Left ventricle myocardium inferior (tissue), 1 donor: ENCODE measurements at places on chromosomes 2 and 18. TPM values are rescaled to one million over a fixed set of nuclear protein-coding genes. Genes with fewer than 3 reads are reported as not detected.

Gene IL36A
- not detected for total RNA-seq

DNA sequence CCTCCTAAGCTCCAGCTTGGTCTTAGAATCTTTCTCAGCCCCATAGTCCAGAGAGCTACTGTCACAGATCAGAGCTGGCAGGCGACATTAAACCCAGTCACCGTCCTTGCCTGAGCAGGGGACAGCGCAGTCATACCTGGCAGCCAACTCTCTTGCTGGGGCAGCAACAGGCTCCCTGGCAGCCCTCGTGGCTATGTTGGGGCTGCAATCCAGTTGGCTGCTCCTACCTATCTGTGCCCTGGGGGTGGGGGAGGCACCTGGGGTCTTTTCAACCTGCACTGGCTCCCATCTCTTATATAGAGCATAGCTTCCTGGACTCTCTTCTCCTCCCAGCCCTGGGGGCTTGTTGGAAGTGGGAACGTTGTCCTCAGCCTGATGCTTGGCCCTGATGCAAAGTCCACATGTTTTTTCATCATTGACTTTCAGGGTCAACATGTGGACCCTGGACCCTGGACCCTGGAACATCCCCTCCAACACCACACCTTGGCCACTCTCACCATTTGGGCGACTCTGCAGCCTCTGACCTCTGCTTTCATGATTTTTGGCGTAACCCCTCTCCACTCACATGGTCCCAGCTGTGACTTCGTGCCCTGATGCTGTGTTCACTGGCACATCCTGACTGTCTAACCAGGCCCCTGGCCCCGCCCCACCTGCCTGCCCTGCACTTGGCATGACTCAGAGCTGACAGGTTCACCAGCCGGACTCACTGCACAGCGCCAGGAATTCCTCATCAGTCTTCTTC lies 45.6 kb downstream of the ATOH8 start:
- no peaks in the 10 kb centered on the region for H3K36me3 ChIP-seq
- H3K27me3 ChIP-seq: no peaks in the 10 kb centered on the region
- no peak overlapping the region for H3K4me3 ChIP-seq
- DNase-seq: no peak
- H3K27ac ChIP-seq: peak overlapping the region; percentile 51
- H3K4me1 ChIP-seq: peaks cover 53% of the 10 kb centered on the region

Gene IL36G
- total RNA-seq: not detected

- no peaks in the 10 kb centered on the region for H3K36me3 ChIP-seq
- H3K27ac ChIP-seq: peak overlapping the region; percentile 81
- peak overlapping the region; percentile 47 for H3K4me3 ChIP-seq
Measured at GRCh38 chr18:24985586-24985985, 366.4 kb downstream of the ZNF521 start.

GRCh38 chr2:67289921-67290371 lies 107.2 kb upstream of the ETAA1 start:
- H3K27ac ChIP-seq: no peak overlapping the region
- DNase-seq: no peak
- H3K27me3 ChIP-seq: peaks cover 4% of the 10 kb centered on the region
- no peak overlapping the region for H3K4me3 ChIP-seq

DNA sequence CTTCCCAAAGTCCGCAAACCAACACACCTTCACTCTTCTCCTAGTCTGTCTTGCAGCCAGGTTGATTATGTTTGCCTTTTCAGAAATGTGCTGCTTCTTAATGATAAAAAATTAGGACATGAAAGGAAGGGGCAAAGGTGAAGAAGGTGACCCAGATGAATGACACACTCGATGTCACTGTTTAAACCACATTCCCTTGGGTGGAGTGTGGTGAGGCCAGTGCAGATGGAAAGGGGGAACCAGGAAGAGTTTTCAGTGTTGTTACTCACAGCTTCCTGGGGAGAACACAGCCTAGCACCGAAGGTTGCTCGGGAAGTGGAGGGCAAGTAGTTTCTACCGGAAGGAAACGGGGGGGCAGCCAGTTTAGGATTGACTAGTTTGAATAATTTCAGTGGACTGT lies 57.2 kb upstream of the BOD1L2 start:
- H3K4me3 ChIP-seq: no peak overlapping the region
- H3K27me3 ChIP-seq: peaks cover 57% of the 10 kb centered on the region
- no peak overlapping the region for H3K27ac ChIP-seq
- no peaks in the 10 kb centered on the region for H3K4me1 ChIP-seq
- DNase-seq: no peak
